ENCODE measurements at places on chromosomes 1 and 21.

GRCh38 chr1:58683519-58683918 is 16.3 kb downstream of the MYSM1 start:
- DNase-seq = no peak

DNA sequence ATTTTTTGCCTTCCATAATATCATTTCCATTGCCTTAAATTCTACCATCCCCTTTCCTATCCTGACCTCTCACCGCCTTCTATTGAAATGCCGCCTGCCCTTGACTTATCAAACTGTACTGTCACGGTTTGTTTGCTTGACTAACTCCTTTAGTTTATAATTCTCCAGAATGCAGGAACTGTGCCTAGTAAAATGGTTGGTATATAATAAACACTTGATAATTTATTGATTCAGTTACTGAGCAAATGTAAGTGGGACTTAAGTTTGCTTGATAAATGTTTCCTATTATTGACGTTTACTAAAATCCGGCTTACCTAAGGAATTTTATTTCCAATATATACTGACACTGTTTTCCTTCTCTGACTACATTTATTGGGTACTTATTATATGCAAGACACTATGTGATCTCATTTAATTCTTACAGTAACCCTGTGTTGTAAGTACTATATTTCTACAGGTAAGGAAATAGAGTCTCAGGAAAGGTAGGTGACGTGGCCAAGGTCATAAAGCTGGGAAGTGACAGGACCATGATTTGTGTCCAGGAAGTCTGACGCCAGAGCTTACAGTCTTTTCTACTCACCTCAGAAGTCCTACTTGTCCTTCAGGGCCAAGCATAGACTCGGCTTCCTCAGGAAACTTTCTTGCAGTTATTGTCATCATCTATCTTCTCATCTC is 35.7 kb downstream of the DPT start:
- DNase-seq = no peak

DNA sequence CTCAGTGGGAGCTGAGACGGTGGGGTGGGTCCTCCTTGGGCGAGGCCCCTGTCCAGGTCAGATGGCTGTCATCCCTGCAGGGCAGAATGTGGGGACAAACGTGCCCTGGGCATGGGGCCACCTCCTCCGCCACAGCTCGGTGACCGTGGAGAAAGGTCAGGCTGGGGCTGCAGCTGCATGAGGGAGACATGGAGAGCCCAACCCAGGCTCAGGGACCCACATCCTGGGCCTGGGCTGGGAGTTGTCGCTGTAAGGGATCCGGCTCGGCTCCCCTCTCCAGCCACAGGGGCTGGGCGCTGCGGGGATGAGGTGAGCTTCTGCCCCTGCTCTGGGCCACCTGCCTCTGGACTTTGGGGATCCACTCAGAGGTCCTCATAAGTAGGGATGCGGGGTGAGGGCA is 518 bp upstream of the PLCH2 start:
- DNase-seq = no peak

DNA sequence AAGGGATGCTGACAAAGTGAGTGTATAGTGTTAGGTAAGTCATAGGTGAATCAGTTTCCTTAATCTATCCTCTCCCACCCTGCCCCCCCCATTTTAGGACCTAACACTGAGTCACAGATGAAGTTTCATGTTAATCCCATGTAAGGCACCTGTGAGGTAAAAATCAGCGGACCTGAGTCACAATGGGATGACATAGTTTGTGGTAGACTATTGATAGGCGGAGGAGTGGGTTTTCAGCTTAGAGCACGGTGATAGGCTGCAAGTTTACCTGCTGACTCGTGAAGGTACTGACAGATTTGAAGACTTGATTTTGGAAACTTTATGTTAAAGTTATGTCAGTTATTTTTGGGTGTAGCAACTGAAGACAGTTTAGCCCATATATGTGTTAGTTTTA is 1.7 kb downstream of the TOR1AIP1 start:
- peak; percentile 33 for DNase-seq

GRCh38 chr21:36552434-36552785 is 72.5 kb upstream of the CLDN14 start:
- DNase-seq = no peak

- no peak for DNase-seq
Measured at GRCh38 chr1:64388336-64388735, 81.6 kb upstream of the CACHD1 start.

DNA sequence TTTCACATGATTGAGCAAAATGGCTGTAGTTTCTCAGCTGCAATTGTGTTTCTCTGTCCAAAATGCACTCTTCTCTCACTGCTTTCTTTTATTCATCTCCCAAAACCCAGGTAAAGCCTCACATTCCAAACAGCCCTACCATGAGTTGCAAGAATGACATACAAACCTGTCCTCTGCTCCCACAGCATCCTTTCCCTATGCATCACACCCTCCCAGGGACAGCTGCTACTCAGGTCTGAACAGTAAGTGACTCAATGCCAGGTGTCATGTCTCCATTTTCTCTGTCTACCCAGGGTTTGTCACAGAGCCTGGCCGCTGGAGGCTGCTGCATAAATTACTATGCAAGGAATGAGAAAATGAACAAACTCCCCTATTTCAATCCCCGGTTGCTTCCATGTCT is 118.5 kb downstream of the PLD5 start:
- DNase-seq = no peak

- DNase-seq = no peak
Measured at GRCh38 chr21:42820616-42821465, 58.5 kb downstream of the WDR4 start.

GRCh38 chr1:223724376-223724775 is 12.0 kb downstream of the CAPN2 start:
- no peak for DNase-seq

DNA sequence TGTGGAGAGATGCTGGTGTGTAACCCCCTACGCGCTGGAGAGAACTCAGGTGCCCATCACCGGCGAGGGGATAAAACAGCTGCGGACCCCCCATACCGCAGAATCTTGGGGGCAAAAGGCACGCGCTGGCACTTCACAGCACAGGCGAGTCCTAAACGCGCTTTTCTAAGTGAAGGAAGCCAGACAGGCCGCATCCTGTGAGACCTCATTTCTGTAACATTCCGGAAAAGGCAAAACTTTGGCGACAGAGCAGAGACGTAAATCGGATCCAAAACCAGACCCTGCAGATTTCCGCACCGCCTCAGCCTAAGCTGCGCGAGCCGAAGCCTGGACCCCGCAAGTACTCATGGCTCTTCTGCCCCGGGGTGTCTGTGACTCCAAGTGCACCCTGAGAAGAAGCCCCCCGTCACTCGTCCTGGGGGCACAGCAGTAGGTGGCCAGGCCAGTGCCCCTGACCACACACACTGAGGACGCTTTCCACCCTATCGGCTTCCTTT is 60.9 kb downstream of the SLX9 start:
- no peak for DNase-seq

GRCh38 chr1:15110867-15111230 is 42.7 kb upstream of the TMEM51 start:
- DNase-seq = no peak

DNA sequence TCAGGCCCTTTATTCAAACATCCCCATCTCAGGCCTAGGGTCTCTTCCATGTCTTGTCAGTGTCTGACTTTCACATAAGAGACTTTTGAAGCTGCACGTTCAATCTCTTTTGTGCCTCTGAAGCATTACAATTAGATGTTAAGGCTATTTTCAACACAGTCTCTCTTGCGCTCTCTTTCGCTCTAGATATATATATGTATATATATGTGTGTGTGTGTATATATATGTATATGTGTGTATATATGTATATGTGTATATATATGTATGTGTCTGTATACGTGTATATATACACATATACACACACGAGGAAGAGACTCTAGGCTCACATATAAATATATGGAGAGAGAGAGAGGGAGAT is 162.5 kb upstream of the RNPC3 start:
- no peak for DNase-seq

GRCh38 chr1:199976496-199977144 is 50.9 kb upstream of the NR5A2 start:
- DNase-seq = no peak

DNA sequence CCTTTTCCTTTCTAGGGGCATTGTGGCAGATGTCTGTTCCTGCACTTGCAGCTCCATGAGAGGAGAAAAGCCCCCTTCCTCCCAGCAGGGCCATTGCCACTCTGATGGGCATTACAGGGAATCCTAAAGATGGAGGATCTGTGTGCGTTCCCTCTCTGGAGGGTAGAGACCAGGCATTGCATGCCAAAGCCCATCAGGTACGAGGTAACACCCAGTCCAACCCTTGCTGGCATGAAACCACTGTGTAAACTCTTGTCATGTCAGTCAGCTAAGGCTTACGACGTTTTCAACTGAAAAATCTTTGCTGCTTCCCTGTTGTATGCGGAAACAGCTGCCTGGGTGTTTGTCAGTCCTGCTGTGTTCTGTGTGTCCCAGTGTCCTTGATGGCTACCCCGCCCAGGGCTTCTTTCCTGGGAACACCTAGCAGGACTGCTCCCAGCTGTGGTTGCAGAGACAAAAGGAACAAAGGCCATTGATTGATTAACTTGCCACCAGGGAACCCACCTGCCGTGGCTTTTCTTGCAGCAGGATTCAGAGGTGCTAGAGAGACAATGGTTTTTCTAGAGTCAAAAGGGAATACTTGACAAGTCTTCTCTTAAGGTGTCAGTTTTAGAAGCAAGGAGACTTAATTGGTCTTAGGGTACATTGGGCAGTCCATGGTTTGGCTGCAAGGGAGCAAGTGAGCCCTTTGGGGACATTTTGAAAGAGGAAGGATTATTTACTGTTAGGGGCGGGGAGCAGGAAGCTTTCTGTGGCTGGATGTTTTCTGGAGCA is 24.6 kb downstream of the B3GALT5 start:
- DNase-seq = no peak

DNA sequence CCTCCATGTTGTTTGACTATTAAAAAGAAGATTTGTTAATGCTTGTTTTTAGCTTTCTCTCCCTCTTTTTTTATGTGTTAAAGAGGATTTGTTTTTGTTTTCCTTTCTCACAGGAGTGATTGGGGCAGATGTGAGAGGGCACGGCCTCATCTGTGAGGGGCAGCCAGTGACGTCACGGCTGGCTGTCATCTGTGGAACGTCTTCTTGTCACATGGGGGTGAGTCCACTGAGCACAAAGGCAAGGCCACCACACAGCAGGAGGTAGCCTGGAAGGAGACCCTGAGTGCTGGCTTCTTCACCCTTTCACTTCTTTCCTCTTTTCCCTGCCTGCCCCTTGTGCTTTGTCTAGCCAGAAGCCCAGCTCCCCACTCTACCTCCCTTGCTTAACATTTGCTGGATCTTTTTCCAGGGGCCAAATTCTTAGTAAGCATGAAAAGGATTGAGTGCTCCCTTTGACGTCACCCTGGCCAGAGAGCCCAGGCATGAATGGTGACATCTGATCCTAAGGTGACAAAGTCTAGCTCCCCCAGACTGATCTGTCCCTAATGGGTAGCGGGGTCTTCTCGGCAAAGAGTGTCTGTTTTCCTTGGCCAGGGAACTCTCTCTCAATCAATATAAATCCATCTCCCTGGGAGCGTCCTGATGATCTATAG is 257.2 kb downstream of the FGGY start:
- no peak for DNase-seq

GRCh38 chr1:75613916-75614315 is 3.0 kb upstream of the SLC44A5 start:
- no peak for DNase-seq

DNA sequence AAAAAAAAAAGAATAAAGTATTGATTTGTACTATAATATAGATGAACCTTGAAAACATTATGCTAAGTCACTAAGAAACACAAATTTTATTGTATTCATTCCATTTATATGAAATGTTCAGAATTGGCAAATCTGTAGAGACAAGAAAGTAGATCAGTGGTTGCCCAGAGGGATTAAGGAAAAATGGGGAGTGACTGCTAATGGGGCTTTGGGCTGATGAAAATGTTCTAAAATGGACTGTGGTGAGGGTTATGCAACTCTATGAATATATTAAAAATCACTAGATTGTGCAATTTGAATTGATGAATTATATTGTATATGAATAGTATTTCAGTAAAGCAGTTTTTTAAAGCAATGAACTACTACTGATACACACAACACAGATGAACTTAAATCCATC is 10.0 kb downstream of the GDAP2 start:
- DNase-seq = no peak

All from GM23248 (cell line).